ENCODE measurements at places on chromosomes 1 and 21. TPM values are rescaled to one million over a fixed set of nuclear protein-coding genes. Genes with fewer than 3 reads are reported as not detected.

DNA sequence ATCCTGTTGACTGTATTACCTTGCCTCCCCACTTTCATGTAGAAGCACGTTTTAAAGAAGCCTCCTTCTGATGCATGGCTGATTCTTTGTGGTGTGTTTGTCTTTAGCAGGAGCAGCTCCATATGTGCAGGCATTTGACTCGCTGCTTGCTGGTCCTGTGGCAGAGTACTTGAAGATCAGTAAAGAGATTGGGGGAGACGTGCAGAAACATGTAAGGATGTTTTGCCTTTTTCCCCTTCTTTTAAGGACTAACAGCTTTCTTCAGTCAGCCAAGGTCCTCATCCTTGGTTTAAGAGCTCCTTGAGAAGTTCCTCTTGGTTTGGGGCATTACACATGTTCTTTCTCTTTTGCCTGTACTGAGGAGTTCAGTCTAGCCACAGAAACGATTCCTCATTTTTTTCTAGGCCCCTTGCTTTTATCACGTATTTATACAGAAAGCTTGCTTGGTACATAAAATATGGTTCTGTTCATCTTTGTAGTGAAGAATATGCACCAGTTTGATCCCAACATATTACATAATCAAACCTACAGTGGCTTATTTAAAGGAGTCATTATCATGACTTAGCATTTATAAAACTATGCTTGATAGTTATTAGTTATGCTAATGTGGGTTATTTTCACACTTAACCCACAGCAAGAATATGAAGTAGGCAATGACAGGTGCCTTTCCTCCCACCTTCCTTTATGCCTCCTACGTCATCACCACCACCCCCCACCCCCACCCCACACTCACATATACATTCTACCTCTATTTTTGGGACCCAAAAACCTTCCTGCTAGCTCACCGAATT is 19.6 kb downstream of the CAP1 start:
- DNase-seq, result no peak

DNA sequence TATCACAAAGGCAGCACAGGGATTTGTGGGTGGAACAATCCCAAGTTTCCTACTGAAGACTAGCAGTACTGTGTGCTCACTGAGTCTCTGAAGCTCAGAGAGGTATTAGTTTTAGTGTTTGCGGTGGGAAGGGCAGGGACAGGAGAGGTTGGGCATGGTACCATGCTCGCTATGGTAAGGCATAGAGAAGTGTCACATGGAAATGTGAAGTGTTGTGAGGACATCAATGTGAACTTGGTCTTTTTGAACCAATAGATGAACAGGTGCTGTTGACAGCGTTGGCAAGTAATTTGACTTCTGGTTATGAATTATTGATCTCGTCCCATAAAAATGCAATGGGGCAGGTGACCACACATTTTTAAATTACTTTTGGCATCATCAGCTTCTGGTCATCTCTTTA is 55.8 kb upstream of the ADAMTS1 start:
- no peak for DNase-seq

KPRP gene
- polyA plus RNA-seq, result not detected

DNA sequence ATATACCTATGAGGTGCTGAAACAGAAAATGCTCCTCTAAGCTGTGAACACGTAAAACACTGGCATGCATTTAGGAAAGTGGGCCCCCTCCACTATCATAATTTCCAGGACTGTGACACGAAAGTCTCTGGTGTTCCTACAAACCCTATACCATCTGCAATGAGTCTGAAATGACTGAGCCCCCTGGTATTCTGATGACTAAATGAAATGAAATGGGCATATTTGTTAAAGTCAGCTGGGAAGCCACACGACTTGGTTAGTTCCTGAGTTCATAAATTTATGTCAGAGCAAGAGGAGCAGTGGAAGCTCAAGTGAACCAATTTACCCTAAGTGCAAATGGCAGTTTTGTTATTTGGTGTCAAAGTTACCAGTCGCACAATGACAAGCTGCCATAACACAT is 182.3 kb downstream of the KCTD3 start:
- DNase-seq, result no peak

All from left renal cortex interstitium (tissue), 4 donors.